Suprapubic skin (tissue), 4 donors: ENCODE measurements at places on chromosomes 6 and 20.

- H3K4me3 ChIP-seq = no peak overlapping the region
- no peaks in the 10 kb centered on the region for H3K4me1 ChIP-seq
- no peaks in the 10 kb centered on the region for H3K27me3 ChIP-seq
- no peaks in the 10 kb centered on the region for H3K36me3 ChIP-seq
- no peak for DNase-seq
- H3K27ac ChIP-seq = no peak overlapping the region
These were observed 55.6 kb downstream of the ADTRP start for GRCh38 chr6:11722805-11723631.

- H3K4me1 ChIP-seq = peaks cover 53% of the 10 kb centered on the region
- no peak overlapping the region for H3K4me3 ChIP-seq
- no peaks in the 10 kb centered on the region for H3K36me3 ChIP-seq
- H3K27ac ChIP-seq = peak overlapping the region; percentile 91
These were observed 7.0 kb downstream of the ADTRP start for GRCh38 chr6:11771473-11772048.

GRCh38 chr6:49892280-49892679 is 25.9 kb upstream of the CRISP1 start:
- no peaks in the 10 kb centered on the region for H3K27me3 ChIP-seq
- H3K4me3 ChIP-seq = no peak overlapping the region
- no peak overlapping the region for H3K27ac ChIP-seq
- no peaks in the 10 kb centered on the region for H3K4me1 ChIP-seq
- no peak for DNase-seq

DNA sequence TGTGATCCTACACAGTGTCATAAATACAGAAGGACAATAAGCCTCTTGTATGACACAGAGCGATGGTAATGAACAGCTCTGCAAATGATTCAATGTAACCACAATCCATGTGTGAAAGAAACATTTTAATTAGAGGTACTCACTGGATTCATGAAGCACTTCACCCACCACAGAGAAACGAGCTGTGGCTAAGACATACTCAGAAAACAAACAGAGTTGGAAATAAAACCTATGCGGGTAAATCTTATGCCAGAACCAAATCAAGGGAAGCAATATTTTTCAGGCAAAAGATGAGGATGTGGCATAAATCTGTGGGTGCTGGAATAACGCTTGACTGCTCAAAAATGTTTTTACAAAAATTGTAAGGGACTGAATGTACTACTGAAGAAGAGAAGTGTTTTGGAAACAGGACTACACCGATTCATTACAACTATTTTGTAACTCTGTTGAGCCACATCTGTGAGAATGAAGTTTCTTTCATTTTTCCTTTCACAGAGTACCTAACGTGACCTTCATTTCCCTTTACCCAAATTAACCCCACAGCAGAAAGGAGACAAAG is 112.1 kb downstream of the WDR27 start:
- DNase-seq = no peak
- H3K27ac ChIP-seq = peak overlapping the region; percentile 81
- H3K4me1 ChIP-seq = peaks cover 11% of the 10 kb centered on the region
- no peak overlapping the region for H3K4me3 ChIP-seq

- no peaks in the 10 kb centered on the region for H3K27me3 ChIP-seq
- no peak overlapping the region for H3K4me3 ChIP-seq
- no peaks in the 10 kb centered on the region for H3K4me1 ChIP-seq
- H3K36me3 ChIP-seq = no peaks in the 10 kb centered on the region
- no peak for DNase-seq
- no peak overlapping the region for H3K27ac ChIP-seq
These were observed 228.9 kb downstream of the RNGTT start for GRCh38 chr6:88734544-88734943.
